Stimulated activated CD4-positive, alpha-beta T cell treated with anti-CD3 and anti-CD28 coated beads, TNF-alpha, amount 100 ng/mL, for 4 hours (primary cell): ENCODE measurements at places on chromosomes 11 and 22.

DNA sequence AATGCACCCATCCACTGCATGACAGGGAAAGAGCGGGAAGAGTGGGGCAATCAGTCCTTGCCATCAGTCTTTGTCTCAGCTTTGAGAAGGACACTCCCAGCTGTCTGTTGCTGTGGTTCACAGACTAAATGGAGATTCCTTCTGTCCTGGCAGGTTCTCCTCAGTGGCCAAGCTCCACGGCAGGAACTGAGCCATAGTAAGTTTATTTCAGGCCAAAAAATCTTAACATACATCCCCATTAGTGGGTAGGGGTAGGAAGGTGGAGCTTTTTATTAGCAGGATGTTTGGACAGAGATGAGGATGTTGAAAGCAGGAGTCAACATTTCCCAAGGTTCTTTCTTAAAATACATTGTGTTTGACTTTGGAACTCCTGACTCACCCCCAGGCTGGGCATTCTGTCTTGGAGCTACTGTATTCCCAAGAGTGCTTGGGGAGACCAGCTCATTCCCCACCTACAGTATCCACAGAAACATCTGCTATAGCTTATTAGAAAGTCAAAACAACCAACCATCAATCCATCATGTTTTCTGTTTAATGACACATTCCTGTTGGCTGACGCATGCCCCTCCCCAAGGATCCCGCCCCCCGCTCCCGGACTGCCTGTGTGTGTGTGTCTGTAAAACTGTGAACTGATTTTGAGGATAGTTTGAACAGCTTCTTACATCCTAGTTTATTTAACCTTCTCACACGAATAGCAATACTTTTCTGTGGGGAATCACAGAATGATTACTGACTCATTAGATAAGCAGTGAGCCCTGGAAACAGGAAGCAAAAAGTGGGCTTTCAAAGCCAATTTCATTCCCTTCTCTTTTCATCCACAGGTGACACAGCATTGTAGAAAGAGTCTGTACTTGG lies 109.5 kb downstream of the CCDC81 start:
- no peak for DNase-seq

DNA sequence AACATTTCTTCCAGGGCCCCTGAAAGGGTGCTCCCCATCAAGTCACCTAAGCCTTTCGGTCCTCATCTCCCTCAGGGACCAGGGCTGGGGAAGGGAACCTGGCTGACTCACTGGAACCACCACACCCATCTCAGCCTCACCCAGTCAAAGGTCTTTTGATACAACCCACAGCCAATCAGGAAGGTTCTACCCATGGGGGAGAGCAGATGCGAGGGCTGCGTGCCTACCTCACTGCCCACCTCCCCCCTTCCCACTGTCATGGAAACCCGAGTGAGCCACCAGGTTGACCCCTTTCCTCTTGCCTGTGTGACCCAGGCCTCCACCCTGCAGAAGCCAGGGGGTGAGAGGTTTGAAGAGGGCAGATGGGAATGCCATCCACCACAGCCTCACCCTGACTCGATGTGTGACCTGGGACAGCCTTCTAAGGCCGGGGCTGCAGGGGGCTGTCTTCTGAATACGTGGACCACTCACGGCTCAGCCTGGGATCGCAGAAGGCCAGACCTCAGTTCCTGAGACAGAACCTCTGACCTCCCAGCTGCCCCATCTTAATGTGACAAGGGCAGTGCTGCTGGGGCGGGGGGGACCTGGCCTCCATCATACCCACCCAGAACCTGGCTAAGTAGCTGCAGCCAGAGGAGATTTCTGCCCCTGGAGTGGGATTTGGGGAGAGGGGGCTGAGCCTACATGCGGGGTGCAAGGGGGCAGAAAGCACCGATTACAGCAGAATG lies 2.7 kb downstream of the MDK start:
- no peak for DNase-seq

- no peak for DNase-seq
These were observed 72.4 kb downstream of the RTL6 start for GRCh38 chr22:44425694-44426045.

GRCh38 chr11:117817368-117818040 lies 7.0 kb downstream of the FXYD2 start:
- peak; percentile 81 for DNase-seq

- DNase-seq, result peak; percentile 60
These were observed at the start of gene RAB36 for GRCh38 chr22:23144932-23145877. Gene RAB36 (plus strand): TSS chr22:23145477. CDS start chr22:23146617, 1,140 bp downstream.

DNA sequence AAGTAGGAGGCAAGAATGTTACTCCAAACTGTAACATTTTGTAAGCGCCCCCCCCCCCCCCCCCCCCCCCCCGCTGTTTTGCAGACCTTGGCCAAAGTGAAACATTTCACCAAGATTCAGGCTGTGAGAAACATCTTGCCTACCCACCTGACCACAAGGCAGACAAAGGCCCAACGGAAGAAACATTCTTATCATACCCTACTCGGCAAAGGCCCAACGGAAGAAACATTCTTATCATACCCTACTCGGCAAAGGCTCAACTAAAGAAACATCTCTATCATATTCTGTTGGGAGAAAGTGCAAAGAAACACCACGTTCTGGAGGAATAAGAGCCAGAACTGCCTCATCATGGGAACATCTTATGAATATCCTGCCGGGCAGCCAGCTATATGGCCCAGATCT lies 117.1 kb downstream of the JRKL start:
- DNase-seq, result no peak

- DNase-seq, result no peak
These were observed 814.6 kb downstream of the DLG2 start for GRCh38 chr11:84812471-84812969.

DNA sequence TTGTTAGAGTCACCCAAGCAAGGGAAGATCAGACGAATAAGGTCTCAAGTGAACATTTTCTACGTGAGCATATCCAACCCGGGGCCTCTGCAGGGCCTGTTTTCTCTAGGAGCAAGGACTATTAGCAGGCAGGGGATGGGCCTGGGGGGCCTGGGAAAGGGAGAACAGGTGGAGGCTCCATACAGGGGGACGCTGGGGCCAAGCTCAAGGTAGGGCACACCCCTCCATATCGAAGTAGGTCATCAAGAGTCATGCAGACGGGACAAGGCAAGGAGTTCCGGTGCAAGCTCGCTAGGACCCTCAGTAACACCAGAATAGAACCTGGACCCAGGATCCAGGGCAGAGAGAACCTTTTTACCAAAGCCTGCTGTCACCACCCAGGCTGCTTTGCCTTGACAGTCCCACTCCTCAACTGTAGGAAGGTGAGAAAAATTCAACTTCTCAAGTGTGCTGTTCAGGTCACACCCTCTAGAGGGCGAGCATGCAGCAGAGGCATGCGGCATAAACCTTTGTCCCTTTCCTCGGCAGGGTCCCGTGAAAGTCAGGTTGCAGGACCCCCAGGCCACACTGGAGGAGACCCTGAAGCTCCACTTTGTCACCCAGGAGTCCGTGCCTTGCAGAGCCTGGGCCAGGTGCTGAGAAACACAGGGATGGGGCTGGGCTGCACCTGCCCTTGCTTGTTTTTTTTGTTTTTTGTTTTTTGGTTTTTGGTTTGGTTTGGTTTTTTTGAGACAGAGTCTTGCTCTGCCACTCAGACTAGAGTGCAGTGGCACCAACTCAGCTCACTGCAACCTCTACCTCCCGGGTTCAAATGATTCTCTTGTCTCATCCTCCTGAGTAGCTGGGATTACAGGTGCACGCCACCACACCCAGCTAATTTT lies 8.6 kb upstream of the APOBEC3B start:
- peak; percentile 31 for DNase-seq

GRCh38 chr22:38424525-38425080 lies 30.4 kb downstream of the KCNJ4 start:
- DNase-seq, result no peak

DNA sequence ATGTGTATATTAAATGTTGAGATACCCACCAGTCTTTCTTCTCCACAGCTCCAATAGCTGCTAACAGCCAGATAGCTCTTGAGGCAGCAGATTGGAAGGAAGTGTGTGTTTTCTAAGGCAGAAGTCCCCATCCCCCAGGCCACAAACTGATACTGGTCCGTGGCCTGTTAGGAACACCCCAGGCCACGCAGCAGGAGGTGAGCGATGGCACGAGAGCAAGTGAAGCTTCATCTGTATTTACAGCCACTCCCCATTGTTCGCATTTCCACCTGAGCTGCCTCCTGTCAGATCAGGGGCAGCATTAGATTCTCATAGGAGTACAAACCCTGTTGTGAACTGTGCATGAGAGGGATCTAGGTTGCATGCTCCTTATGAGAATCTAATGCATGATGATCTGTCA lies 12.7 kb downstream of the CCDC73 start:
- DNase-seq, result no peak

- DNase-seq, result no peak
These were observed 150.7 kb downstream of the BLID start for GRCh38 chr11:121965330-121965729.

DNA sequence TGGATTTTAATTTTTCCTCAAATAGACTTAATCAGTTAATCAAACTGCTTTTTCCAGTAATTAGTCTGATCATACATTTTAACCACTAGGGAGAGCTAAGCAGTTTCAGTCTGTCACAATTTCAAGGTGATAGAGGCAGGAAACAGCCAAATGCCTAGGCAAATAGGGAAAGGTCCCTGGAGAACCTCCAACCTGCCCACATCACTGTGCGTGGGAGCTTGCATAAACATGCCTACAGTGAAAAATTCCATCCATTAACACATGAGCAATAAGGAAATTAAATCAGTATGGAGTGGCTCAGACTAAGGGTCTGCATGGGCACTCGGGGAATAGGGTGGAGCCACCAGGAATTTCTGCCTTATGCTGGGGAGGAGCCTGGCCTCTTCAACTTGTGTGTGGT lies 74.6 kb downstream of the AASDHPPT start:
- no peak for DNase-seq

DNA sequence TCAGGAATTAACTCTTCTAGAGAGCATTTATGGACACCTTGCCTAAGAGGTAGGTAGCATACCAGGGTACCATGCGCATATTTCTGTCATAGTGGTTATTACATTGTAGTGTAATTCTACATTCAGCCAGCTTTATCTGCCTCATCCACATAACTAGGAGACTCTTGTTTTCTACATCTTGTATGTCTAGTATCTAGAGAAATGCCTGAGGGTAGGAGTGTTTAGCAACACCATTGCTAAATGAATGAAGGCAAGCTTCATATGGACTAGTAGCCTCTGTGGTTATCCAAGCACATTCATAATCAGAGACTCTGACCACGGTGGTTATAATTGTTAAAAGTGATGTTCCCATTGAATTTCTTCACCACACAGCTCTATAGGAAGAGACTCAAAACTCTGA lies 107.9 kb downstream of the NTM start:
- no peak for DNase-seq

GRCh38 chr11:78336877-78337553 lies 80.6 kb downstream of the GAB2 start:
- no peak for DNase-seq

DNA sequence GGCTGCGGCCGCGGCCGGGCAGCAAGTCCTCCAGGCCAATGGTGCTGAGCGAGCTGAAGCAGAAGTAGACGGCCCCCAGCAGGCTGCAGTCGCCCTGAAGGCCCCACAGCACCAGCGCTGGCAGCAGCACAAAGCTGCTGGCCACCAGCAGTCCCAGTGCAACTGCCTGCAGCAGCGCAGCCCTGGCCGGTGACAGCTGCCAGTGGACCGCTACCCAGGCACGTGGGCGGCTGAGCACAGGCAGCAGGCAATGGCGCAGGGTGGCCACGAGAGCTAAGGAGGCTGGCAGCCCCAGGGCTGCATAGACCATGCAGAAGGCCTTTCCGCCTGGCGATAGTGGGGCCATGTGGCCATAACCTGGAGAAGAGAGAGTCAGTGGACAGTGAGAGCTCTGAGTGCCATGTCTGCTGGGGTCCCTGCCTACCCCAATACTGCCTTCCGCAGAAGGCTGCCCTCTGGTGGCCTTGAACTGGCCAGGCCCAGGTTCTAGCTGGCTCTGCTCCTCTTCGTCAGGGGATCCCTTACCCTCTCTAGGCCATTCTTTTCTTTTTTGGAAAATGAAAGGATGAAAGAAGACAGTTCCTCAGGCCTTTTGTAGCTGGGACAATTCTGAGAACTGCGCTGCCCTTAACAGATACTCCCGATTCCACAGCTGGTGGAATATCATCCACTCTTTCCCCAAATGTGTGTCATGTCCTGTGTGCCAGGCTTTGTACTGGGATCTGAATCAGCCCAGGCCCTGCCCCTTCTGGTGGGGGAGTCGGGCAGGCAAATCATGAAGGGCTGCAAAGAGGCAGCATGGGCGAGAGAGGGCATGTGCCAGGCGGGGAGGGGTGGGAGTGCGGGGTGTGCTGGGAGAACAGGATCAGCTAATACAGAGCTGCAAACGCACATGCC lies 1.8 kb downstream of the KCNK7 start:
- DNase-seq, result no peak

DNA sequence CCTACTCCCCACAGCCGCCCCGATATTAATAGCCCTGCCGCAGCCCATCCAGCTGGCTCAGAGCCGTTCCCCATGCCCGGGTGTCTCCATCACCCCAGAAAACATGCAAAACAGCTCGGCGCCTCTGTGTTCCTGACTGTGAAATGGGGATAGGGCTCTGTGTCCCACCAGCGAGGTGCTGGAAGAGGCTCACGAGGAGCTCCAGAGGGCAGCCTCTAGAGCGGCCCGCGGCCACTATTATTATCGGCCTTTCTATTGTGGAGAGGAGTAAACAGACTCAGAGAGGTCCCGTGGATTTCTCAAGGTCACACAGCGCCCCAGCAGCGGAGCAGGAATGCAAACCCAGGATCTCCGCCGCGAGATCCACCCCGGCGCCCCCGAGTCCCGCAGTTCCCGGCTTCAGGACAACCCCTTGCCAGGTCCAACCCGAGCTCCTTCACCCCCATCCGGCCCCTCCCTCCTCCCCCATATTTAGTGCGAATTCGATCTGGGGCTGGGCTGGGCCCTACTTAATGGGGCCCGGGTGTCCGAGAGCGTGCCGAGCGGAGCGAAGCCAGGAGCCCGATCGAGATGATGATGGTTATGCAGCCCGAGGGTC lies at the start of gene ACTN3:
TSS of gene ACTN3 (plus strand) at position 536 of the 598 bp plus-strand sequence. CDS start at position 571, 35 bp downstream.
- DNase-seq, result no peak

DNA sequence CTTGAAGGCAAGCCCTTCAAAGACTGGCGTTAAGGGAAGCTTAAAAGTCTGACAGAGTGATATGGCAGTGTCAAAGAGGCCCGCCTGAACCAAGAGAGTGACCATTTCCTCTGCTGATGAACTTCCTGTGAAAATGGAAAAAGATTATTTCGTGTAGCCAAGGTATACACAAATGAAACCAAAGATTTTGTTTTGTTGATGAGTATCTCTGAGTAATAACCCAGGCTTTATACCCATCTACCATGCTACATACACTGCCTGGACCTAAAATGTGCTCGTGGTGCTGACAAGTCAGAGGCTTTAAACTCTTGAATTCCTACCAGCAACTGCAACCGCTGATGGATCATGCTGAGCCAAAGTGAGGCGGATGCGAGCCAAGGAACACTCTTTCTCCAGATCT lies 21.0 kb upstream of the FNBP4 start:
- DNase-seq, result no peak

GRCh38 chr11:122670131-122670530 lies 14.6 kb downstream of the UBASH3B start:
- no peak for DNase-seq

GRCh38 chr11:17547051-17547577 lies at the start of gene OTOG:
Gene OTOG (plus strand): TSS chr11:17547259. CDS start chr11:17547373, 114 bp downstream.
- no peak for DNase-seq

DNA sequence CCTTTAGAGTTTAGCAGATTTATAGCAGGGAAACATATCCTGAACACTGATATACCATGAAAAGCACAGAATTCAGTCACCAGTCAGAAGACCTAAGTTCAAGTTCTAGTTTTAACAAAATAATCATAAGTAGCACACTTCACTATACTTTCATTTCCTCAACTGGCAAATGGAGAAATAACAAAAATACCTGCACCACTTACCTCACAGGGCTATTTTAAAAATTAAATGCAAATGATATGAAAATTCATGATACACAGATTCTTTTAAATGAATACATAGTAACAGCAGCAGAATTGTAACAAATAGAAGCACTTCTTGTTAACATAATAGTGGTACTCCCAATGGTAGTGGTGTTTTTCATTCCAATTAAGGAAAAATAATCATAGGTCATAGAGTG lies 139.0 kb downstream of the FCHSD2 start:
- DNase-seq, result no peak
